Aorta (tissue), 5 donors: ENCODE measurements at places on chromosomes 1 and 21. TPM values are rescaled to one million over a fixed set of nuclear protein-coding genes. Genes with fewer than 3 reads are reported as not detected.

ZNF593OS gene
- 0.20 TPM for polyA plus RNA-seq

GBP4 gene
- 1.4 TPM for polyA plus RNA-seq

DNA sequence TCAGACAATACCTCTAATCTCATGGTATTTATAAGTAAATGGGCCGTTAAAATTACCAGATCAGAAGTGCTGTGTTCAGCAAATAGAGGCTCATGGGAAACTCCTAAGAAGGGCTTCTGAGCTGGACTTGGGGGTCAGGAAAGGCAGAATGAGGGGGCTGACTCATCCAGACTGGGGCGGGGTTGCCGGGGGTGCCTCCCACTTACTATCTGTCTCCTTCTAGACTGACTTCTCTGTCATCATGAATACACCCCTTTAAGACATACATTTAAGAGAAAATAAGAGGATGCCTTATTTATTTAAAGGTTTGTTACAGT is 96.0 kb upstream of the ERRFI1 start:
- peak; percentile 81 for DNase-seq
- no peaks in the 10 kb centered on the region for H3K36me3 ChIP-seq
- H3K27me3 ChIP-seq: no peaks in the 10 kb centered on the region
- peaks cover 21% of the 10 kb centered on the region for H3K4me1 ChIP-seq
- no peak overlapping the region for H3K4me3 ChIP-seq

DNA sequence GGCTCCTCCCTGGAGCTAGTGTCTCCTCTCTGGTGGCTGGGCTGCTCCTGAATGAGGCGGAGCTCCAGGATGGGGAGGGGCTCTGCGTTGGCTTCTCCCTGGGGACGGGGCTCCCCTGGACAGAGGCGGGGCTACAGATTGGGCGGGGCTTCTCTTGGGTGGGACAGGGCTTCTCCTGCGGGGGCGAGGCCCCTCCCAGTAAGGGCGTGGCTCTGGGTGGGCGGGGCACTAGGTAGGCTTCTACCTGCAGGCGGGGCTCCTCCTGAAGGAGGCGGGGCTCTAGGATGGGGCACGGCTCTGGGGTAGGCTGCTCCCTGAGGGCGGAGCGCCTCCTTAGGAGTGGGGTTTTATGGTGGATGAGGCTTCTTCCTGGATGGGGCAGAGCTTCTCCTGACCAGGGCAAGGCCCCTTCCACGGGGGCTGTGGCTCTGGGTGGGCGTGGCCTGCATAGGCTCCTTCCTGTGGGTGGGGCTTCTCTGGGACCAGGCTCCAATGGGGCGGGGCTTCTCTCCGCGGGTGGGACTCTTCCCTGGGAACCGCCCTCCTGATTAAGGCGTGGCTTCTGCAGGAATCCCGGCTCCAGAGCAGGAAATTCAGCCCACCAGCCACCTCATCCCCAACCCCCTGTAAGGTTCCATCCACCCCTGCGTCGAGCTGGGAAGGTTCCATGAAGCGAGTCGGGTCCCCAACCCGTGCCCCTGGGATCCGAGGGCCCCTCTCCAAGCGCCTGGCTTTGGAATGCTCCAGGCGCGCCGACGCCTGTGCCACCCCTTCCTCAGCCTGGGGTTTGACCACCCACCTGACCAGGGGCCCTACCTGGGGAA is 22.7 kb upstream of the ARF1 start:
- no peaks in the 10 kb centered on the region for H3K36me3 ChIP-seq
- DNase-seq: peak; percentile 56
- no peak overlapping the region for H3K4me3 ChIP-seq
- no peaks in the 10 kb centered on the region for H3K4me1 ChIP-seq
- no peaks in the 10 kb centered on the region for H3K27me3 ChIP-seq
- no peak overlapping the region for H3K27ac ChIP-seq

DNA sequence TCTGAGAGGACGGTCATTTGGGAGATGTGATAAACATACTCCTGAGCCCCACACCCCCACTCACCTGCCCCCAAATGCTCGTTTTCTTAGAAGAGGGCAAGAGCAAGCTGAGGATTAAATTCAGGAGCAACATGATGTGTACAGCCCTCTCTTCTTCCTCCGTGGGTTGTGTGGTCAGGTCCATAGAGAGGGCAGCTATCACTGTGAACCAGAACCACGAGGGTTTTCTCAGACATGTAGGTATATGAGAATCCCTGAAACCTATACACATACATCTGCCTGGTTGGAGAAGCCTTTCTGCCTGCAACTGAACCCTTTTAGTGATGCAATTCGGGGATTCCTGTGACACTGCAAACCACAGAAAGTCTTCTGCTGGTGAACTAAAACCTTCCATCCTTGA is 38.9 kb downstream of the PGM1 start:
- no peaks in the 10 kb centered on the region for H3K4me1 ChIP-seq
- H3K4me3 ChIP-seq: no peak overlapping the region
- no peak for DNase-seq
- H3K36me3 ChIP-seq: peaks cover 12% of the 10 kb centered on the region
- no peak overlapping the region for H3K27ac ChIP-seq
- H3K27me3 ChIP-seq: no peaks in the 10 kb centered on the region

GRCh38 chr1:22976461-22977243 is 4.0 kb upstream of the LACTBL1 start:
- no peaks in the 10 kb centered on the region for H3K27me3 ChIP-seq
- H3K4me3 ChIP-seq: no peak overlapping the region
- H3K27ac ChIP-seq: no peak overlapping the region
- DNase-seq: no peak
- no peaks in the 10 kb centered on the region for H3K36me3 ChIP-seq
- H3K4me1 ChIP-seq: no peaks in the 10 kb centered on the region

DNA sequence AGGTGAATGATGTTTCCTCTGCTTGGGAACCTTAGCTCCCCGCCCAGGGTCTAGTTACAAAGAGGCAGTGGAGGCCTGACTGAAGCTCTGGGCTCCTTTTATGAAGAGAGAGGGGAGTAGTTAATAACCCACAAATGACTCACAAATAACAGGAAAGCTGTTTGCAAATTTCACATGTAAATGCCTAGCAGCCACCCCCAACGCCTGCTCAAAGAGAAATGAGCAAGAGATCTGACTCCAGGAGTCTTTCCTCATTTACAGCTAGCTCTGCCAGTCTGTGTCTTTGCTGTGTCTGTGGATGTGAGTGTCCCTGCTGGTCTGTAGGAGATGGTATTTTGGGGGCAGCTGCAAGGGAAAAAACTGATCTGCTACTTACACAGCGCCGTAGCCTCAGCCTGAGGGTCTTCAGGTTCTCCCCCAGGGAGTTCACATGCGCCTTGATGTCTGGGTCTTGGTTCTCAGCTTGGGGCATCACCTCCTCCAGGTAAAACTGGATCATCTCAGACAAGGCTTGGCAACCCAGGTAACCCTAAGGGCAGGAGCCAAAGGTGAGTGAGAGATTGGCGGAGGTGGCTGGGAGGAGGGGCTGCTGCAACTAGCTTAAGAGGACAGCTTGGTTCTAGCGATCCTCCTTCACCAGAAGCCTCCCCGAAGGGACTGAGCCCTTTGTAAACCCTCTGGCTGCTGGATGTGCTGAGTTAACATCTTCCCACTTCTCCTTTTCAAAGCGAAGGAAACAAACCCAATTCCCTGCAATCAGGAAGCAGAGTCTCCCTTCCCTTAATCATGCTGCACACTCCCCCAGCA is at the start of gene IL19:
TSS of gene IL19 (plus strand) at position 243 of the 807 bp plus-strand sequence. CDS start 65,890 bp downstream, outside the sequence.
- H3K36me3 ChIP-seq: no peaks in the 10 kb centered on the region
- no peak within 1 kb of the TSS for H3K4me3 ChIP-seq
- H3K27me3 ChIP-seq: no peaks in the 10 kb centered on the region
- no peak within 1 kb of the TSS for H3K27ac ChIP-seq
- no peaks in the 10 kb centered on the region for H3K4me1 ChIP-seq
